ENCODE measurements at places on chromosomes 2 and 18.

DNA sequence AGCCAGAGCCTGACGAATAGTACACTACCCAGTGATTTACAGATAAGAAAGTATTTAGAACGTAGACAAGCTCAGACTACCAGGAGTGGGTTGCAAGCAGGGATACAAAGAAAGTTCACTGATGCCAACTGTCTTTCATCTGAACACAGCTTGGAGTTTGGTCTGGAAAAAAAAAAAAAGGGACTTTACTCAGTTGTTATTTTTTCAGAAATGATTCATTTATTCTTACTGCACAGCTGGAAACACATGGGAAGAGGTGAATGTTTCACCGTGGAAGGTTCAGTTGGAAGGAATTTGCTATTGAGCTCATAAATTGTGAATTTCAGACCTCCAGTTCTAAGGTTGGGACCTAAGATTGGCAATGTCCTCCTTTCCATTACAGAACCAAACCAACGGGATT is 259.7 kb downstream of the ETAA1 start:
- DNase-seq, result no peak

DNA sequence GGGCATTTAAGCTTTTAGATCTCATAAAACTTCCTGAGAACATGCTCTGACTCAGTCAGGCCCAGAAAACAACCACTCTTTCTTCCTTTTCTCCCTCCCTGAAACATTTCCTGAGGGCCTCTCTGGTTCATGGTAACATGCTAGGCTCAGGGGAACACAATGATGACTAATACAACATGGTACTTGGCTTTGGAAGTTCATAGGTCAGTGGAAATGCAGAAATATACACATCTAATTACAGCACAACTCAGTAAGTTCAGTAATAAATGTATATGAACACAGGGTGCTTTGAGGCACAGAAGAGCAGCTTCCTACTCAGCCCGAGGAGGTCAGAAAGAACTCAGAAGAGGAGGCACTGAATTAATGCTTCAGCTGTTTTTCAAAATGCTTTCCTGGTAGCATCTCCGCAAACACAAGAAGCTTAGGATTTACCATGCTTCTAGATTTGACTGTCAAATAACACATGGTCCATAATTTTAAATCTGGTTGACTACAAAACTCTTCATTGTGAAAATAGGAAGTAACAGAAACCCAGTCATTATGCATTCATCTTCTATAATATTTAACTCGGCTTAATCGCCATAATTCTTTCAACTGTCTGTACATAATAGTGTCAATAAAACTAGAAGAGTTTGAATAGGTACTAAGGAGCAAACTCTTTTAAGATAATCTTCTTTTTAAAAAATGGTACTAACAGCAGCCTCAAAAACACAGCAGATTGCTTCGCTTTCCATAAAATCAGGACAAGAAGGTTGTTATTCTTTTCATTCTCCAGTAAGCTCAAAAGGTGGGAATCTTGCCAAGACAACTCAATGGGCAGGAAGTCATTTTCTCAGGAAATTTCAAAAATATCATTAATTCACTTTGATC is 251.3 kb downstream of the DLGAP1 start:
- no peak for DNase-seq

DNA sequence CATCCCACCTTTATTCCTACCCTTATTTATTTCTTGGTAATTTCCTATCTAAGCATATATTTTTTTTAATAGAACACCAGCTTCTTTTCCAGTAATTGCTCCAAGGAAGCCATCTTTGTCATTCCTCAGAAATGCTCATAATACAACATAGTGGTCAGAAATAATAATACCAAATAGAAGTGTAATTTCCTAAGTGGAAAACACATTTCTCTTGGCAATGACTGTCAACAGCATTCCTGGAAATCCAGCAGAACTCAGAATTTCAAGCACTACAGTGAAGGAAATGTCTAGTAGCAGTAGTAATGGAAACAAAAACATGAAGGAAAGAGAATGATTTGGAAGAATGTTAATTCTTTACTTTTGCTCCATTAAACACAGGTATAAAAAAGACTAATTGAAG is 56.6 kb downstream of the GDF7 start:
- DNase-seq, result no peak

GRCh38 chr18:47417807-47418206 is 166.3 kb upstream of the SKOR2 start:
- DNase-seq, result no peak

- no peak for DNase-seq
These were observed 22.0 kb upstream of the ASPRV1 start for GRCh38 chr2:69983392-69983966.

DNA sequence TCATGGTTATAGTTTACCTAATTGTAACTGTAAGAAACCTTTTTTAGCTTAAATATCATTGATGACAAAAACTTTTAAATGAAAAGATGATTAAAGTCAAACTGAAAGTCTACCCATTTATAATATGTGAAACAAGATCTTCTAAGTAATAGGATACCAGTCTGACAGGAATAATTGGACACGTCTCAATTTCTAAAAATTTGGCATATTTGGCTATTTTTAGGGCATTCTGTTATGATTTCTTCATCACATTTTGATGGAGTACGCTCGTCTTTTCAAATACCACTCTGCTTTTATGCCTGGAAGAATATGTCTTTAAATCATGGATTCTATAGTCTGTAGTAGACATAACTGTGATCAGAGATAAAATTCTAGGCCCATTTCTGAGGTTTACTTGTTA is 1.3 kb downstream of the R3HDM1 start:
- no peak for DNase-seq

DNA sequence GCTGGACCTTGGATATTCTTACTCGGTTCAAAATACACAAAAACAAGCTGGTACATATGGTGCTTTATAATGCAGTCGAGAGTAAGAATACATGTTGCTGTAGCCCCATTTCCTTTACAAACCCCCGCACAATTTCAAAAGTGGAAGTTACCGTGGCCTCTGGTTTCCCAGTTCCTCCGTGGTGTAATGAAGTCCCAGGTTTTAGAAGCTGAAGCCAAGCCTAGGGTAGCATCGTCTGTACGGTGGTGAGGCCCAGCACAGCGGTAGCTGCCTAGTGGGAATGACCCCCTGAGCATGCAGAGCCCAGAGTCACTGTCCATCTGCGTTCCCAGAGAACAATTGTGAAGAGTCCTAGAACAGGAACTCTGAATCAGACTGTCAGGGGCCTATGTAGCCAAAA is 171.8 kb downstream of the ASXL3 start:
- no peak for DNase-seq

GRCh38 chr2:17442334-17442733 is 75.9 kb downstream of the RAD51AP2 start:
- DNase-seq, result no peak

DNA sequence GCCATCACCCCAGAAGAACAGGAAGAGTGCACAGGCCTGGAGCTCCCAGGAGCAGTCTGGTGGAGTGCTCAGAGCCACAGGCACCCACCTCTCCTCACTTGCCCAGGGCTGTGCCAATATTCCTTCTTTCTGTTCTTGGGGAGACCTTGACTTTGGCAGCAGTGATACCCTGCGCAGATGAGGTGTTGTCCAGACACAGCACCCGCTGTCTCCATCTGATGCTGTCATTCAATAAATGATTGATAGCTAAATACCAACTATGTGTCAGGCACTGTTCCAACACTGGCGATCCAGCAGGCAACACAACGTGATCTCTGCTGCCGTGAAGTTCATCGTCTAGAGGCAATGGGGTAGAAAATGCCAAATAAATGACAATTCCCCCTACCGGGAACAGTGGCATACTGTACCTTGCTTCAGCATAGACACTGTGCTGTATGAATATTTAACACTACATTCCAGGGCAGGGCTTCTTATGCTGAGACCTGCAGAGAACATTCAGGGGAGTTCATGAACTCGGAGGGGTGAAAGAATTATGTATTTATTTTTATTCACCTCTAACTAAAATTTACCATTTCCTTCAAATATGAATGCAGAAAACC is 320.5 kb upstream of the NCKAP5 start:
- no peak for DNase-seq

- DNase-seq, result no peak
These were observed 106.3 kb downstream of the GPR39 start for GRCh38 chr2:132522901-132523300.

- DNase-seq, result no peak
These were observed at the start of gene PROKR1 for GRCh38 chr2:68643011-68643873. PROKR1 (plus strand) TSS chr2:68643579; CDS start chr2:68645822, 2,243 bp downstream.

DNA sequence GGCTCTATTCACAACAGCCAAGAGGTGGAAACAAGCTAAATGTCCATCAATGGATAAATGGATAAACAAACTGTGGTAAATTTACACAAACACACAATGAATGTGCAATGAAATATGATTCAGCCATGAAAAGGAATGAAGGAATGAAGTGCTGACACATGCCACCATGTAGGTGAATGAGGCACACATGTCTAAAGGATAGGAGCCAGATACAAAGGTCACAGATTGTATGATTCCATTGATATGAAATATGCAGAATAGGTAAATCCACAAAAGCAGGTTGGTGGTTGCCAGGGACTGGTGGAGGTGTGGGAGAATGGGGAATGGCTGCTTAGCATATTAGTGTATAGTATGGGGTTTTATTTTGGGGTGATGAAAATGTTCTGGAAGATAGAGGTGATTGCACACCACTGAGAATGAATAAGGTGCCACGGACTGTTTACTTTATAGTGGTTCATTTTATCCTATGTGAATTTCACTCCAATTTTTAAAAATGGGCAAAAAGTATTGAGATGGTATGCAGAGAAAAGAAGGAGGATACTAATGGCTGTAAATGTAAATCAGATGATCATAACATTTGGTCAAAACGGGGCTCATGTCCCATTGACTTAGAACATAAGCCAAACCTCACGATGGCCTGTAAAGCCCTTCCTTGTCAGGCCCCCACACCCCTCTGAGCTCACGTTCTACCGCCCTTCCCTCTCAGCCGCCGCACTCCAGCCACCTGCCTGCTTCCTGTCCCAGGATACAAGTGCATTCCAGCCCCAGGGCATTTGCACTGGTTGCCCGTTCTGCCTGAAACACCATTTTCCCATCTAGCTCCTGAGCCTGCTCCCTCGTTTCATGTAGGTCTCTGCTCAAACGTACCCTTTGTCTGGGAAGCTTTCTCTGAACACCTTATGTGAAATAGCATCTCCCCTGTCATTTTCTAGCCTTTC is 165.5 kb downstream of the DDX1 start:
- DNase-seq, result no peak

DNA sequence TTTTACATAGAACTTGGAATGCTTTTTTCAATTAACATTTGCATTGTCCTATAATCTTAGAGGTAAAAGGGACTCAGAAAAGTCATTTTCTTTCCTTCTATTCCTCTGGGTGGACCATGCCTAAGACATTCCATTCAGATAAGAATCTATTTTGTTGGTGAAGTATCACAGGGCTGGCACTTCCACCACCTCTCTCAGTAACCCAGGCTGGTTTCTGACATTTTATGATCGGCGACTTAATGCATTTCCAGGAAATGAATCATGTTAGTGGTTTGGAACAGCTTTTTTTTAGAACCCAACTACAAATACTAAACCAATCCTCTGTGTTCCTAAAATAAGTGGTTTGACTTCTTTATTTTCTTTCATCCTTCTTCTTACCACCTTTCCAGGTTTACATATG is 27.0 kb downstream of the GAD1 start:
- DNase-seq, result no peak

GRCh38 chr18:59090966-59091603 is 48.6 kb upstream of the SEC11C start:
- no peak for DNase-seq

DNA sequence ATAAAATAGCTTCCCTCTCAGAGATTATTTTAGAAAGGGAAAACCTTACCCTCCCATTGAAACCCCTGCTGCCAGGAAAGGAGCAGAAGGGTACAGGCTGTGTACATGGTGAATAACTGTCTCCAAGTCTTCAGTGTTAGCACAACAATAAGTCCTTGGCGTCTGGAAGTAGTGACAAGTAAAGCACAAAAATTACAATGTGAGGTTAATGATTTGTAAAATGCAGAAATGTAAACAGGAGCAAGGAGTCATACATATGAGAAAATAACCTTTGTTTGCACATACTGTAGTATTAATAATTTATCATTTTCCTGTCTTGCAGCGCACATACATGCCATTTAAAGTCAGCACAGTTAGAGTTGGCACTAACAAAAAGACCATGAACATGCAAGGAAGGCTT is 40.5 kb downstream of the ABHD3 start:
- DNase-seq, result no peak

GRCh38 chr18:79507546-79508480 is 112.1 kb downstream of the NFATC1 start:
- no peak for DNase-seq

GRCh38 chr18:47754311-47755101 is 176.0 kb downstream of the SMAD2 start:
- peak; percentile 33 for DNase-seq

GRCh38 chr2:171348056-171348455 is 85.7 kb downstream of the METTL8 start:
- no peak for DNase-seq

DNA sequence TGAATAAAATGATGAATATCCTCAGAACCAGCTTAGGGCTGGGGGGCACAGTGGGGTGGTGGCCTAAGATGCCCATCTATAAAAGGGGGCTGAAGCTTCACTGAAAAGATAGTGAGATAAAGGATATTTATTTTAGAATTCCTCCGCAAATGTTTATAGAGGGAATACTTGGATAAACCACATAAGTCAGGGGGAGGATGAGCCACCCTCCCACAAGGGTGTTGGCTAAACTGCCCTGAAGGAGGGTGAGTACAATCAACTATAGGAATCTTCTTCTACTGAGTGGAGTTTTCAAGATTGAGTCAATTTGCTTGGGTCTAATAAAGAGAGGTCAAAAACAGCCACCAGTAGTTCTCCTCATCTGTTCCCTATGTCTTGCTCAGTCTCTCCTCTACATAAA is 114.5 kb upstream of the TANK start:
- no peak for DNase-seq

- no peak for DNase-seq
These were observed 280.9 kb downstream of the HRH4 start for GRCh38 chr18:24741321-24741720.

DNA sequence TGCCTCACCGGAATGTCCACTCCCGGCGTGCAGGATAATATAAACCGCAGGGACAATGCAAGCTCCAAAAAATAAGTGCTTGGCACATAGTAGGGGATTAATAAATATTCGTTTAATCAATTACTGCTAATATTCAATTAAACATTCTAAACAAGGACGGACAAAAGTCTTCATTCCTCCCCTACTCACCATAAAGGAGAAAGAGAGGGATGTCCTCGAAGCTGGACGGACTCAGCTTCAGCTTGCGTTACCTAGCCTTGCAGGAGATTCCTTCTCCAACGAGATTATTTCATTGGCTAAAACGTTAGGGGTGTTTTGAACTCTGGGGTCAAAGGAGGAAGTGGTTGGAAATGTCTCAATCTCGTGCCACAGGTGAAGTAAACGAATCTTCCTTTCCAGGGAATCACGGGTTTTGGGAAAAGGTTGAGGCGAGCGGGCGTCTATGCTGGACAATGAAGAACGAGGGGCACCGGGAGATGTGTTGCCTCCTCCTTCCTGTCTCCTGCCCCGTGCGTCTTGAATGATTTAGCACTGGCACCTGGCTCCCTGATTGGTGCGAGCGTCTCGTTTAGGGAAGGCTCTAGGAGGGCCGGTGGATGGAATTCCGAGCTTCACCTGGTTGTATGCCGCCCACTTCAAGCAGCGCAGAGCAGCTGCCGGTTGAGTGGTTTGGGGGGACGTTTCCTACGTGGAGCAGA is 2.0 kb upstream of the GAD1 start:
- DNase-seq, result no peak

- no peak for DNase-seq
These were observed 8.9 kb upstream of the SKOR2 start for GRCh38 chr18:47260120-47260923.

Measured in activated gamma-delta T cell treated with Interleukin-2 at 50 U/mL for 16 hours (primary cell).